ENCODE measurements at places on chromosomes 3 and 15. TPM values are rescaled to one million over a fixed set of nuclear protein-coding genes. Genes with fewer than 3 reads are reported as not detected.

- peaks cover 21% of the 10 kb centered on the region for H3K4me1 ChIP-seq
- H3K4me3 ChIP-seq: no peak within 1 kb of the TSS
- no peak within 1 kb of the TSS for H3K27ac ChIP-seq
- peaks cover 3% of the 10 kb centered on the region for H3K36me3 ChIP-seq
Observed at GRCh38 chr3:37990527-37990926, at the start of gene VILL. Gene VILL (plus strand): TSS chr3:37990786. CDS start chr3:37993673, 2,887 bp downstream.

GRCh38 chr3:146929696-146930095, 324.6 kb upstream of the PLSCR5 start:
- no peak for DNase-seq
- H3K4me1 ChIP-seq: no peaks in the 10 kb centered on the region
- H3K27ac ChIP-seq: no peak overlapping the region
- no peak overlapping the region for H3K4me3 ChIP-seq
- H3K27me3 ChIP-seq: no peaks in the 10 kb centered on the region
- H3K36me3 ChIP-seq: no peaks in the 10 kb centered on the region

DNA sequence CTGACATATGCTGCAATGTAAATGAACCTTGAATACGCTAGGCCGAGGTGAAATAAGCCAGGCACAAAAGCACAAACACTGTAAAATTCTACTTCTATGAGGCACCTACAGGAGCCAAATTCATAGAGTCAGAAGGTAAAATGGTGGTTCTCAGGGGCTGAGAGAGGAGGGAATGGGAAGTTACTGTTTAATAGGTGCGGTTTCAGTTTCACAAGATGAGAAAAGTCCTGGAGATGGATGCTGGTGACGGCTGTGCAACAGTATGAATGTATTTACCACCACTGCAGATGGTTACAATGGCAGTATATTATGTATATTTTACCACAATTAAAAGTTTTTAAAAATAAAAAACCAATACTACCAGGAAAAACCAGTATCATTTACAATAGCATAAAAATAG, 4.0 kb downstream of the TNK2 start:
- H3K4me3 ChIP-seq: peak overlapping the region; percentile 9
- peaks cover 50% of the 10 kb centered on the region for H3K36me3 ChIP-seq
- no peak overlapping the region for H3K27ac ChIP-seq
- peaks cover 68% of the 10 kb centered on the region for H3K4me1 ChIP-seq
- no peaks in the 10 kb centered on the region for H3K27me3 ChIP-seq
- DNase-seq: no peak

- H3K27me3 ChIP-seq: no peaks in the 10 kb centered on the region
- peaks cover 34% of the 10 kb centered on the region for H3K36me3 ChIP-seq
- H3K4me3 ChIP-seq: peak overlapping the region; percentile 100
- H3K4me1 ChIP-seq: peaks cover 20% of the 10 kb centered on the region
- H3K27ac ChIP-seq: peak overlapping the region; percentile 55
Observed at GRCh38 chr3:40310705-40311104, 1.2 kb downstream of the EIF1B start.

DNA sequence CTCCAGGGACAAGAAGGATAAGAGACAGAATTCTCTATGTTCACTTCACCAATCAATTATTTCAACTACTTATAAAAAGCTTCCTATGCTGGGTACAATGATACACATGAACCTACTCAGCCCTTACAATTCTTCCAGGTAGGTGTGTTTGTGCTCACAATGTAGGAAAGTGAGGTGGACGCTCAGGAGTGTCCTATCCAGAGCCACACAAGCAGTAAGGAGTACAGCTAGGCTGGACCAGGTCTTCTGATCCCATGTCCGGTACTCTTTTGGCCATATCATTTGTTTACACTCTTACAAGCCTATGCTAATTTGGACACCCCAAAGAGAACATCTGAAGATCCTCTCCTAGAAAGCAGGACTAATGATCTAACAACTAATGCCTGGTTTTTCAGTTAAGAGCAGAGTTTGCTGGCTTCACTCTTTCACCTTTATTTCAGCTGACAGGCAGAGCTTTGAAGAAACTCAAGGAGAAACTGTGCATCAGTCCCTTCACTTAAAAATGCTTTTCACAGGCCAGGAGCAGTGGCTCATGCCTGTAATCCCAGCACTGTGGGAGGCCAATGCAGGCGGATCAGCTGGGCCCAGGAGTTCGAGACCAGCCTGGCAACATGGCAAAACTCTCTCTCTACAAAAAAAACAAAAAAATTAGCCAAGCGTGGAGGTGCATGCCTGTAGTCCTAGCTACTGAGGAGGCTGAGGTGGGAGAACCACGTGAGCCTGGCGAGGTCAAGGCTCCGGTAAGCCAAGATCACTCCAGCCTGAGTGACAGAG, 27.5 kb downstream of the IGF2BP2 start:
- H3K27ac ChIP-seq: no peak overlapping the region
- peaks cover 8% of the 10 kb centered on the region for H3K4me1 ChIP-seq
- peaks cover 6% of the 10 kb centered on the region for H3K27me3 ChIP-seq
- no peak for DNase-seq

ITIH3 gene
- total RNA-seq: not detected

WDR93 gene
- total RNA-seq: not detected

ZNF717 gene
- 9.2 TPM for total RNA-seq

CKMT1A gene
- 0.48 TPM for total RNA-seq

Measured in activated T-helper 2 cell treated with anti-CD3 and anti-CD28 coated beads, Interferon-gamma antibody, Interleukin-2, Interleukin-4, amounts not matched to agents 10 μg/mL and 5 μg/mL and 100 μg/mL, durations not matched to agents 14 hours and 24 hours and 36 hours (primary cell).